Fibroblast of skin of right biceps (primary cell): ENCODE measurements at places on chromosomes 12 and 14.

DNA sequence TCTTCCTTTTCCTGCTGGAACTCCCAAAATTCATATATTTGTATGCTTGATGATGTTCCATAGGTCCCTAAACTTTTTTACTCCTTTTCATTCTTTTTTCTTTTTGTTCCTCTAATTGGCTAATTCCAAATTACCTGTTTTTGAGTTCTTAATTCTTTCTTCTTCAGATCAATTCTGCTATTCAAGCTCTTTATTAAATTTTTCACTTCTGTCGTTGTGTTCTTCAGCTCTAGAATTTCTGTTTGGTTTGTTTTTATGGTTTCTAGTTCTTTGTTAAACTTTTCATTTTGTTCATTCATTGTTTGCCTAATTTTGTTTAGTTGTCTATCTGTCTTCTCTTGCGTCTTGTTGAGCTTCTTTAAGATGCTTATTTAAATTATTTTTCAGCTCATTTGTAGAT, 154.8 kb downstream of the TPH2 start:
- no peak for DNase-seq

- DNase-seq, result no peak
Observed at GRCh38 chr12:67357376-67358125, 88.4 kb downstream of the CAND1 start.

- no peak for DNase-seq
Observed at GRCh38 chr12:115938794-115939377, 338.6 kb downstream of the MED13L start.

GRCh38 chr14:68439676-68440075, 353.2 kb downstream of the ZFP36L1 start:
- no peak for DNase-seq

- no peak for DNase-seq
Observed at GRCh38 chr12:51321882-51322281, 2.1 kb downstream of the BIN2 start.

DNA sequence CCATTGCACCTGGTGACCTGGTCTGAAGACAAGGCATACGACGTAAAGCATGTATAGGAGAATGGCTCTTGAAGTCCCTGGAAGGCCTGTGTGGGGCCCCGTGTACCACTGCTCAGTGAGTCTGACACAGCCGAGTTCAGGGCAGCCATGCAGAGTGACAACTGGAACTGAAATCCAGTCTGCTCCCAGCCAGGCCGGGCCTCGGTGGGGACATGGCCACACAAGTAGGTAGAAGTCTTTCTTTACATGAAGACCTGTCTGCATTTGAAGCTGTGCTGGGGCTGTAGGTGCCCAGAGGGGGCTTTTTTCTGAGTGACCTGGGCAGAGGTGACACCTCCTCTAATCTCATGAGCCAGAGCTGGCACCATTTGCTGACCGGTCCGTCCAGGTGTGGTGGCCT, 35.7 kb downstream of the ADGRD1 start:
- DNase-seq, result no peak

GRCh38 chr12:132329720-132330548, 545 bp upstream of the GALNT9 start:
- no peak for DNase-seq

DNA sequence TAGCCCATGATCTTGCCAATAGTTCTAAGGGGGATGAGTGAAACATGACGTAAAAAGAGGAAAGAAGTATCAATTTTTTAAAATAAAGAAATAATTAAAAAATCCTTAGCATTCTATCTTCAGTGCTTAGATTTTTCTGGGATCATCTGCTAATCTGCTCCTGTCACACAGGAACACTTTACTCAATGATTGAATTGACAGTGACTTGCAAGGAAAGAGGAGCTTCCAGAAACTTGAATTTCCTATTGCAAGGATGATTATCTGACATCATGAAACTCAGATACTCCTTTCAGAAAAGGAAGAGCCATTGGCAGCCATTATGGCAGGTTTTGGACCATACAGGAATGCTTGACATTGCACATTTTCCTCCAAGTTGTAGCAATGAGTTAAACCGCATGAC, 41.4 kb upstream of the PTPRO start:
- DNase-seq, result no peak

GRCh38 chr12:124018539-124018938, 45.5 kb downstream of the ZNF664 start:
- DNase-seq, result no peak

DNA sequence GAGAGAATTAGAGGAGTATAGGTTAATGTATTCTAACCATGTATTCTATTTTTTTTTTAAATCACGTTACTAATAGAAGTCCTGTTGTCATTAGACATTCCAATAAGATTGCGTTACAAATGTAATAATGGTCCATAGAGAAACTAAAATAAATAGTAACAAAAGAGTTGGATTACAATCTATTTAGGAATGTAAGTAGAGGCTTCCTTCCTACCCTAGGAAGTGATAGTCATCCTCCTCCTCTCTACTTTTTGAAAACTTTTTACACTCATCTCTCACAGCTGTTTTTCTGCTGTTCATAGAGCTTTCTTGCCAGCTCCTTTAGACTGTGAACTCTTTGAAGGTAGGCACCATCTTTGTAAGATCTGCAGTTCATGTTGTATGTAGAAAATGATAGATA, 23.6 kb downstream of the TRHDE start:
- peak; percentile 82 for DNase-seq

- peak; percentile 55 for DNase-seq
Observed at GRCh38 chr14:70821584-70822529, 12.5 kb upstream of the MAP3K9 start.

- no peak for DNase-seq
Observed at GRCh38 chr14:69909826-69910550, 30.8 kb downstream of the SMOC1 start.

DNA sequence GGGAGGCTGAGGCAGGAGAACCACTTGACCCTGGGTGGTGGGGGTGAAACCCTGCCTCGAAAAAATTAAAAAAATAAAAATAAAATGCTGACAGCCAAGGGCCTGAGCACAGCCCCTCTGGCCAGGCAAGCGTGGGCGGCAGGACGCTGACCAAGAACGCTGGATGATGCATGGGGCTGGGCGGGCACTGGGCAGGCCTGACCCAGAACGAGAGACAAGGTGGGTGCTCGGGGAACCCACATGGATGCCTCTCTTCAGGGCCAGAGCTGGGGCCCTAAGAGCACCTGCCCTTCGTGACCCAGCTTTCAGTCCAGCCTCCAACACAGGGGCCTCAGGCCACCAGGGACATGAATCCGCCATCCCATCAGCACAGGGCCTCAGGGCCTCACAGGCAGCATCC, 11.3 kb downstream of the GALNT9 start:
- DNase-seq, result no peak

GRCh38 chr14:73244541-73245290, 7.4 kb downstream of the PAPLN start:
- DNase-seq, result no peak

GRCh38 chr14:35332517-35333263, 40.5 kb downstream of the PSMA6 start:
- DNase-seq, result peak; percentile 16

DNA sequence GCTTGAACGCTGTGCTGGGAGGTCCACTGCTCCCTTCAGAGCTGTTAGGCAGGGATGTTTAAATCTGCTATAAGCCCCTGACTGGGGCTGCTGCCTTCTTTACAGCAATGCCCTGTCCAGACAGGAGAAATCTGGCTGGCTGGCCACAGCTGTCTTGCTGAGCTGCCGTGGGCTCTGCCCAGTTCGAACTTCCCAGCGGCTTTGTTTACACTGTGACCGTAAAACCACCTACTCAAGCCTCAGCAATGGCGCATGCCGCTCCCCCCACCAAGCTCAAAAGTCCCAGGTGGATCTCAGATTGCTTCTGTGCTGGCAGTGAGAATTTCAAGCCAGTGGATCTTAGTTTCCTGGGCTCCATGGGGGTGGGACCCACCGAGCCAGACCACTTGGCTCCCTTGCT, 35.8 kb downstream of the CKAP4 start:
- no peak for DNase-seq

- DNase-seq, result peak; percentile 48
Observed at GRCh38 chr12:28794211-28794610, 354.9 kb upstream of the FAR2 start.
